ENCODE measurements at places on chromosomes 1 and 21.

GRCh38 chr1:18945401-18945849, 11.1 kb downstream of the IFFO2 start:
- no peak for DNase-seq

DNA sequence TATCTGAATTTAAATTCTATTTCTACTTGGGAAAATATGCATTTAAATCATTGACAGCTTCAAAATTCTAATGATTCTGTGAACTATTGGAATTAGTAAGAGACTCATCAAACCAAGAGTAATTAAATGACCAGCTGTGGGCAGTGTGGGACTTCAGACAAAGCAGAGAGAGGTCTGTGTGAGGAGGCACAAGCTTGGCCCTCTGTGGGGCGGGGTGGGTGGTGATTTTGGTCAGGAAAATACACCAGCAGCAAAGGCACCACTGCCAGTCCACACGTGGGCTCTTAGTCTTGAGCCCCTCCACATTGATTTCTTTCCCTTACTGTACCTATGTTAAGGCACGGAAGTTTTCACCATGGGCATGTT, 39.2 kb upstream of the RAB4A start:
- DNase-seq: no peak

DNA sequence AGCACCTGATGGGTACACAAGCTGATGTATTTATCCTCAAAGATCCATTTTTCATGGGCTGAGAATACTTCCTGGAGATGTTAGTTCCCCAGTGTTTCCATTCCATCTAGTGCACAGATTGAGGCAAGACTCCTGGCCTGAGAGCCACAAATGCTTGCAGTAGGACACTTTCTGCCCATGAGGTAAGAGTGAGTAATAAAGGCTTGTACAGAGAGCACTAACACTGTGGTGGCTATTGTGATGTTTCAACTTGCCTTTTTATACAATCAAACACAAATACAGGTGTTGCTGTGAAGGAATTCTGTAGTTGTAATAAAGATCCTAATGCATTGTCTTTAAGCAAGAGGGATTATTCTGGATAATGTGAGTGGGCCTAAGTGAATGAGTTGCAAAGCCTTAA, 186.1 kb upstream of the ADAMTS5 start:
- no peak for DNase-seq

- DNase-seq: no peak
Observed at GRCh38 chr1:14377386-14377785, 221.1 kb upstream of the KAZN start.
